ENCODE measurements at places on chromosomes 6 and 20. TPM values are rescaled to one million over a fixed set of nuclear protein-coding genes. Genes with fewer than 3 reads are reported as not detected.

GRCh38 chr6:67792996-67793395 is 842.1 kb upstream of the ADGRB3 start:
- DNase-seq = no peak

- DNase-seq = no peak
These were observed 121.3 kb downstream of the VEGFA start for GRCh38 chr6:43891072-43891870.

DNA sequence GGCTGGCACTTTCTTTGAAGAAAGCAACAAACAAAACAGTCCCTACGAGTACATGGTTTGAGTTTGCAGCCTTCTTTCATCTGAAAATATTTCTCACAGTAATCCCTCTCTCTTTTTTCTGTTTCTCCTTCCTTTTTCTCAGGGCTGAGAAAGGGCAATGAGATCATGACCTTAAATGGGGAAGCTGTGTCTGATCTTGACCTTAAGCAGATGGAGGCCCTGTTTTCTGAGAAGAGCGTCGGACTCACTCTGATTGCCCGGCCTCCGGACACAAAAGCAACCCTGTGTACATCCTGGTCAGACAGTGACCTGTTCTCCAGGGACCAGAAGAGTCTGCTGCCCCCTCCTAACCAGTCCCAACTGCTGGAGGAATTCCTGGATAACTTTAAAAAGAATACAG is 80.7 kb upstream of the CLDN20 start:
- DNase-seq = no peak

- DNase-seq = no peak
These were observed 22.0 kb upstream of the PREX1 start for GRCh38 chr20:48849779-48850178.

GRCh38 chr6:150894935-150895552 is 29.5 kb downstream of the MTHFD1L start:
- no peak for DNase-seq

- DNase-seq = no peak
These were observed 8.3 kb downstream of the NT5E start for GRCh38 chr6:85458184-85458583.

DNA sequence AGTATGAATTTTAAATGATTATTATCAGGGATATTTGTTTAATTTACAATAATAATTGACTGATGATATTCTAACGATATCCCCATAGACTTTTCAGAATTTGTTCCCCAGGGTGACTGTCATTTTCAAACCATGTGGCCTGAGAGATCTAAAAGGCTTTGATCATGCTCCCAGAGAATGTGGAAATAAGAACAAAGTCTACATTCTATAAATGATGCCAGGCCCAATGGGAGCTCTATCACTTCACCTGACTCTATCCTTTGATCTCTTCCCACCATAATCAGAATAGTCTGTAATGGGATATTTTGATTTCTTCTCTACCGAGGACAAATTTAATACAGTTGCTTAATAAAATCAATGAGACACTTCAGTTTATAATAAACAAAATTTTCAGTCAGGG is 483.4 kb upstream of the IRAK1BP1 start:
- DNase-seq = no peak

DNA sequence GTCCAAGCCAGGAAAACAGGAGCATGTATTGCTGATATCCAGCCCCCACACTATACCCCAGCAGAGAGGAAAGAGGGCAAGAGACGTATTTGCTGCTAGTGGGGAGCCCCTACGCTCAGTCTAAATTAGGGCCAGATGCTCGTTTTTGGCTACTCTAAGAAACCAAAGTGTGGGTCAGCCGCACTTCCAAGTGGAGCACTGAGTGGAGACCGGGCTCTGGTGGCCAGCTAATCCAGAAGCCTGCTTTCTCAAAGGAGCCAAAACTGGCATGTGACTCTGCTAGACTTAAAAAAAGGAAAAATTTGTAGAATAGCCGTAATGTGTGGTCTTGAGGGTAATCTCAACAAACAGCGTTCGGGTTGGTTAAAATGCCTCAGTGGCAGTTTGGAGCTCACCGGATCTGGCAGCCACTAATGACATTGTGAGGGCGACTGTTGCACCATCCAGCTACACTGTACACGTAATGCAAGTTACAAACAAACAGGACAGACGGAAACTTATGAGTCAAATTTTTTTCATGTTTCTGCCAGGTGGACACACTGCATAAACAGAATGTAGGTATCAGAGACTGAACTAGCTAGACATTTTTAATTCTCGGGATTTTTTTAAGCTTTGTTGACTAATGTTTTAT is 230.9 kb downstream of the FOXC1 start:
- no peak for DNase-seq

DNA sequence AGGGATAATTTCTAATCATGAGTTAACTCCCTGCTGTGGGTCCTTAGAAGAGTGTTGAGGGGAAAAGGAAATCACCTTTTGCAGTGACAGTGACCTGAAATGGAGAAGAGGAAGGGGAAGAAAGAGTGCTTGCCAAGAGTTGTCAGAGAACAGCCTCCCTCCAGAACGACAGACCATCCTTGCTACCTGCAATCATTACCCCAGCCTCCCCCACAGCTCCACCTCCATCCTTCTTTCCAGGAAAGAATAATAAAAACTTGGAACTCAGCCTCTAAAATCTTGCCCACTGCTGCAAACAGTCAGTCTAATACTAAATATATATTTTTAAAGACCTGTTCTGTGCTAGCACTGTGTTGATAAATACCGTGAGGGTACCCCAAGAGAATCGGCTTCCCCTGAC is 28.7 kb upstream of the FUCA2 start:
- DNase-seq = no peak

DNA sequence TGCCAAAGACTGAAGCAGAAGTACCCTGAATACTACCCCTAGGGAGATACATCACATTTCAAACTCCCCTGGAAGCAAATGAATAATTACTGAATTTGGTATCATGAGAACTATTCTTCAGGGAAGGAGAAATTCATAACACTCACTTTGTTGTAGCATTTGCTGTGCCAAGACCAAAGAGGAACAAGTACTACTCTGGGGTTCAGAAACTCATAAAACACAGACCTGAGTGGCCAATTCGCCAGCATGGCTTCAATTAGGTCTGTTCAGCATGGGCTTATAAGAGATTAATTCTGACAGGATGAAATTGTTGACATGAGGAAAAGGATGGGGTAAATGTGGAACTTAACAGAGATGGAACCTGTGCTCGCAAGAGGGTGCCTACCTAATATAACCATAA is 6.5 kb downstream of the ELOVL5 start:
- no peak for DNase-seq

- DNase-seq = no peak
These were observed 214.4 kb downstream of the TMEM242 start for GRCh38 chr6:157108923-157109322.

GRCh38 chr20:46078954-46079353 is 10.8 kb downstream of the NCOA5 start:
- no peak for DNase-seq

DNA sequence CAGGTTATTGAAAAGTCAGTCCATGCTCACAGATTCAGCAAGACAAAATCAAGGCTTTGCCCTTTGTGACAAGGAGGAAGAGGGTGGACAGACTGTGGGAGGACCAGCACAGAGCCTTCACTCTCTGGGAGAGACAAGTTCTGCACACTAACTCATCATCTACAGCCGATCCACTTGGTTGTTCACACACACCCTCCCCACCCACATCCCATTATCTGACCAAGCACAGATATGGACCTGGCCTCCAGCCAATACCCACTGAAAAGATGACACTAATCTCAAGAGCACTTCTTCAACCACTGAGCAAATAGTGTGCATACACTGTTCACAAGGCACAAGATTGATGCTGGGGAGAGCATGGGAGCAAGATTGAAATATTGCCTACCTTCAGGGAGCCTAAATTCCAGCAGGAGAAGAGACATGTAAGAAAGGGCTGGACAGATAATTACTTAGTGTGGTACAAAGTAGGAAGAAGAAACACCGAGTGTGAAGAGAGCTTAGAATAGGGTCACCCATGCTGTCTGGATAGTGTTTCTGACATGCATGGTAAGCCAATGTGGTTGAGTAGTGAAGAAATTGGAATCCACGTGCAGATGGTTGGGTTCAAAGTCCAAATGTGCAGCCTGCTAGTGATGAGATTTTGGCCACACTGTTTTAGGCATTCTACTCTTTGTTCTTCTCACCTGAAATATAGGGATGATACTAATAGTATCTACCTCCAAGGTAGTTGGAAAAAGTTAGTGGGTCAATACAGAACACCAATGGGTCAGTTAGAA is 21.7 kb upstream of the IL17A start:
- no peak for DNase-seq

GRCh38 chr6:26514984-26515383 is 14.9 kb downstream of the BTN1A1 start:
- no peak for DNase-seq

DNA sequence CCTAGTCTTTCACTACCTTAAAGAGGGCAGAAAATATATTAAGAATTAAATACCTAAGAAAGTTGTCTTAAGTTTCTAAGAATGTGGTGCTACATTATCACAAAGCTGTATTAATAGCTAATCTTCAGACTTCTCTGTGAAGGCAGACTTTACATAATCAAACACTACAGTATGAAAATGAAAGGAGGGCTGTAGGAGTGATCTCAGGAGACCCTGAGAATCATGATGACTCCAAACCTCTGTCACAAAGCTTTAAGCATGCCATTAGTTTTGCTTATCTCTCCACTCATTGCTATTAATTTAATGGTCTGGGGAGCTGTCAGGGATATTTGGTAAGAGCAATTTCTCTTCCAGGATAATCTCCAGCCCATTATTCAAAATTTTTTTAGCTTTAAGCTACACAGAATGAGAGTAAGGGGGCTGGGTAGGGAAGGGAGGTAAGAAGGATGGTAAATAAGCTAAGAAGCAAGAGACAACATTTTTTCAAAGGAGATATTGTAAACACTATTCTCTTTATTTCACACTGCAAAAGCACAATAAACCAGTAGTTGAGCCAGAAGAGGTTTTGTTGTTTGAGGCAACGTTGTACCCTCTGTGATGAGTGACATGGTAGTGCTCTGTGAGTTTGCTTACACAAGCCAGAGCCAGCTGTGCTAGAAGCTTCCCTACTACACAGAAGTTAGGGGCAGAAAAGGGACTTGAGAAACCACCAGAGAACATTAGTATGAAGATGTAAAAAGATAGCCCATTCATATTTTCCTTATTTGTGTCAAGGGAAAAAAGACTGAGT is 258.8 kb downstream of the GMDS start:
- DNase-seq = no peak

GRCh38 chr6:165376100-165376499 is 66.7 kb upstream of the C6orf118 start:
- no peak for DNase-seq

DNA sequence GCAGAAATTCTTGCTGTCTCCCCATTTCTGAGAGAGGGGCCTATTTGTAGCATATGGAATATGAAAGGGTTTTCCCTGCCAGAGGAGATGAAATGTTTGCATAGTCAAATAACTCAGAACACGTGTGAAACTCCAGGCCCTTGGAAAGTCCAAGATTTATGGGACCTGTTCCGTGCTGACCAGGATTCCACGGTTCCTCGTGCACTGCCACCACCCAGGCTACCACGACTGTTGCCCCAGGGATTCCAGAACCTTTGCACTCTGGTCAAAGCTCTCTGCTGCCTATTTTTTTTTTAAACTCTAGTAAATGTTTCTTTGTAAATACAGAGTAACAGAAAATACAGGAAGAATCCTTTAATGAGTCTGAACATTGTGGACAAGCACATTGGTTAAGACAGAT is 35.0 kb downstream of the MYLK4 start:
- no peak for DNase-seq

DNA sequence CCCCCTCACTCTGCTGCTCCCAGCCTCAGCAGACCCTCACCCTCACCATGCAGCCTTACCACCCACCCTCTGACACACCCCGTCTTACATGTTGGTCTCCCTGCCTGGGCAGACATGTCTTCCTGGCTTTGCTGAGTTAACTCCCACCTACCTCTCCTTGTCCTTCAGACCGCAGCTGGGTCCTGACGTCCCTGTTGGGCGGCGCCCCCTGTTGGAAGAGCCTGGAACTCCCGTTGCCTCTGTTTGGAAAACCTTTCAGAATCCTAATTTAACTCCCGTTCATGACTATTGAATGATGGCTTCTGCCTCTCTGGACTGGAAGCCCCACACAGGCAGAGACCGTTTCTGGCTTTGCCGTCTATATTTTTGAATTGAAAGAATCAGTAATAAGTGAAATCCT is 245.1 kb downstream of the MYLK4 start:
- no peak for DNase-seq

- DNase-seq = no peak
These were observed 190.2 kb downstream of the COL9A1 start for GRCh38 chr6:70112716-70113115.

DNA sequence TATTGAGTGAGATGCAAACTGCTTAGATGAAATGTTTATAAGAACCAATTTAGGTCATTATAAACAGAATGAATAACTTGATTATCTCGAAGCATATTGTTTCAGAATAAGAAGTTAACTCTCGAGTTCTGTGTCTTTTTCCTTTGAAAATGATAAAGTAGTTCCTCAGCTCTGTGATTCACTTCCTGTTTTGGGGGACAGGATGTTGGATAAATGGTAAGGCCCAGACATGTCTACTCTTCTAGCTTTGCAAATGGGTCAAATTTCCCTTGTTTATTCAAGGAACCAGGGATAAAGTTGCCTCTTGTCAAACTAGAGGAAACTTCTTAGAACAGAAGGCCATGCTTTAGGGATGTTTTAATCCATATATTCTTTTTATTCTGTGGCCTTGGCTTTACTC is 246.9 kb downstream of the SOX4 start:
- no peak for DNase-seq

GRCh38 chr6:11947575-11947974 is 64.5 kb upstream of the HIVEP1 start:
- DNase-seq = no peak

DNA sequence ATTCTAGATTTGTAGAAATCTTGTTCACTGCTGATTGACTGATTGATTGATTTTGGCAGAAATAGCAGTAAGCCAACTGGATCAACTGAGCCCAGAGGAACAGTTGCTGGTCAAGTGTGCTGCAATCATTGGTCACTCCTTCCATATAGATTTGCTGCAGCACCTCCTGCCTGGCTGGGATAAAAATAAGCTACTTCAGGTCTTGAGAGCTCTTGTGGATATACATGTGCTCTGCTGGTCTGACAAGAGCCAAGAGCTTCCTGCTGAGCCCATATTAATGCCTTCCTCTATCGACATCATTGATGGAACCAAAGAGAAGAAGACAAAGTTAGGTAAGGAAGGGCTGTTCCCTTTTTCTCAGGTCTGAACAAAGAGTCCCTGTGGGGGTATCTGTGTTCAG is 31.2 kb downstream of the TREML1 start:
- DNase-seq = no peak

- peak; percentile 47 for DNase-seq
These were observed 10.1 kb downstream of the TGM3 start for GRCh38 chr20:2305946-2306345.

The ARFGEF3 gene
- total RNA-seq = 17.1 TPM

The RCAN2 gene
- total RNA-seq = 7.4 TPM

The RNF182 gene
- not detected for total RNA-seq

The RFX6 gene
- total RNA-seq = 1.1 TPM

The NANP gene
- 4.0 TPM for total RNA-seq

The SLC35D3 gene
- not detected for total RNA-seq

The HLA-DQB2 gene
- total RNA-seq = not detected

The IL20RA gene
- total RNA-seq = 7.4 TPM

The KIAA1755 gene
- total RNA-seq = 20.2 TPM

The SCRT2 gene
- total RNA-seq = not detected

The TNNC2 gene
- total RNA-seq = 4.6 TPM

The C6orf58 gene
- total RNA-seq = not detected

The BTN1A1 gene
- not detected for total RNA-seq

The CST4 gene
- not detected for total RNA-seq

The AVP gene
- total RNA-seq = not detected

The SAPCD1 gene
- not detected for total RNA-seq

The SIRPB2 gene
- 3.8 TPM for total RNA-seq

The LAMA4 gene
- 54.9 TPM for total RNA-seq
